ENCODE measurements at places on chromosomes 5 and 9.
A peak's percentile ranks its signal among the peaks of the same experiment; 100 is the strongest.

GRCh38 chr9:13568841-13569601 is 289.5 kb upstream of the MPDZ start:
- no peak for DNase-seq

DNA sequence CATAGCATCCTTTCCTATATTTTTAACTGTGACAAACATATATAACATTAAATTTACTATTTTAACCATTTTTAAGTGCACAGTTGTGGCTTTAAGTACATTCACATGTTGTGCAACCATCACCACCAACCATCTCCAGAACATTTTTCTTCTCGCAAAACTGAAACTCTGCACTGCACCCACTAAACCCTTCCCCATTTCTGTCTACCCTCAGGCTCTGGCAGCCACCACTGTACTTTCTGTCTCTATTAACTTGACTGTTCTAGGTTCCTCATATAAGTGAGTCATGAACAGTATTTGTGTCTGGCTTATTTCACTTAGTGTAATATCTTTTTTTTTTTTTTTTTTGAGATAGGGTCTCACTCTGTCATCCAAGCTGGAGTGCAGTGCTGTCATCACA is 25.5 kb downstream of the KCNMB1 start:
- no peak for DNase-seq

DNA sequence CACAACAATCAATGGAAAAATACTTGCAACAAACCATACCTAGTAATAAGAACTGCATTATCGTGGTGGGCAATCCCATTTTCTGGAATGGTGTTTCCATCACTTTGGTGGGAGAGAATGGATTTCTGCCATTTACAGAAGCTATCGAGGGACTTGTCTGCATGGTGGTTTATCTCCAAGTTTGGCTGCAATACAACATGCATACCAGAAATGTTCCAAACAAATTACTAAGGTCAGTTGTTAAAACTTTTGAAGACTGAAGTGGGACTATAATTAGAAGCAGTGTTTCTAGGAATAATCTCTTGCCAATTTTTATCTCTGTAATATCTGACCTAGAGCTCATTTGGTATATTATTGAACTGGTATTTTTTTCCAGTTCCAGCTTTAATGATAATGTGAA is 30.3 kb downstream of the ADAMTS6 start:
- no peak for DNase-seq

DNA sequence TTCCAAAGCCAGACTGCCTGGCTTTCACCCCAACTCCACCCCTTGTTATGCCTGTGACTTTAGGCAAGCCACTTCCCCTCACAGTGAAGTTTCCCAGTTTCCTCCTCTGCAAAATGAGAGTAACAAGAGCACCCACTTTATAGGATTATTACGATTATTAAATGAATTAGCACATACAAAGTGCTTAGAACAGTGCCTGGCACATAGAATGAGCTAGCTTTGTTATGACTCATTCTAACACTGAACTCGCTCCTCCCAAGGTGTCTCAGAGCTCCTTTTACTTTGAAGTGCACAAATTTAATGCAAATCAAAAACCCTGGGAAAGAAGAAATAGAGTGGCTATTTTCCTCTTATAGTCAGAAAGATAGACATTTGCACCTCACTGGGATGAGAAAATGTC is 34.3 kb downstream of the DNAH5 start:
- DNase-seq, result no peak

- DNase-seq, result peak; percentile 44
Observed at GRCh38 chr9:34647651-34648050, 1.2 kb downstream of the GALT start.

Data from adrenal gland (tissue), 19 donors.